Activated CD8-positive, alpha-beta memory T cell treated with anti-CD3 and anti-CD28 coated beads, Interleukin-2, amount 50 U/mL, for 48 hours (primary cell): ENCODE measurements at places on chromosomes 16 and 17.

DNA sequence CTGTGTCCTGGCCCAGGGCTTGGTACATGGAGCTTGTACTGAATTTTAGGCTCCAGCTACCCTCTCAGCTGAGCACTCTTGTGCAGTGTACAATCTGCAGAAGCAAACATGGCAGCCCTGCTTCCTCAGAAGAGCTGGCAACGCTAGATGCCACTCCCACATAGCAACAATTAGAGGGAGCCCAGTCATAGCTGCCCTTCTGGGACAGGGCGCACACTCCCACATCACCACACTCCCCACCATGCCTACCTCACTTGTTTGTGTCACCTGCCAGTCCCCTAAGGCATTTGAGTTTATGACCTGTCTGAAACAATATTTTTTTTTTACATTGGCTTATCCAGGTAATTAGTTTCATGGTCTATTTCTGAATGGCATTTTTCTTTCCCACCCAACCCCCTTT lies 72.3 kb downstream of the C17orf67 start:
- DNase-seq: no peak

DNA sequence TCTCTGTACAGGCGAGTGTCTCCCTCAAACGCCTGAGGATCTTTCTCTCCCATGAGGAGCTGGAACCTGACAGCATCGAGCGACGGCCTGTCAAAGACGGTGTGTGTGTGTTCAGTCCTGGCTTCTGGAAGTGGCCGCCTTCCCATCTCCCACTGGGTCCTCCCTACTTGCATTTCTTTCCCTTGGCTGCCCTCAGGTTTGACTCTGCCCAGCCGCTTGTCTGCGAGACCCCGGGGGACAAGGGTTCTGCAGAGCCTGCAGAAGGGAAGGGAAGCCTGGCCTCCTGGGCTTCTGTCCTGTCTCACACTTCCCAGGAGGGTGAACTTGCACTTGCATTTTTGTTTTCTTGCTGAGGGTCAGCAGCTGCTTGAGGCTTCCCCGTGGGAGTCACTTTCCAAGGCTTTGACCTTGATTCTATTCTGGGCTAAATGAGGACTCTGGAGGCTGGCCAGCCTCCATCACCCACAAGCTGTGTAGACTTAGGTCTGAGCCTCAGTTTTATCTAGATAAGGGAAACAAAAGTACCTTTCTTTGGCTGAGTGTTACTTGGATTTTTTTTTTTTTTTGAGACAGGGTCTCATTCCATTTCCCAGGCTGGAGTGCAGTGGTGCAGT lies 122.3 kb downstream of the ABCC1 start:
- DNase-seq: no peak

GRCh38 chr17:67656494-67657203 lies 61.1 kb upstream of the NOL11 start:
- DNase-seq: no peak

DNA sequence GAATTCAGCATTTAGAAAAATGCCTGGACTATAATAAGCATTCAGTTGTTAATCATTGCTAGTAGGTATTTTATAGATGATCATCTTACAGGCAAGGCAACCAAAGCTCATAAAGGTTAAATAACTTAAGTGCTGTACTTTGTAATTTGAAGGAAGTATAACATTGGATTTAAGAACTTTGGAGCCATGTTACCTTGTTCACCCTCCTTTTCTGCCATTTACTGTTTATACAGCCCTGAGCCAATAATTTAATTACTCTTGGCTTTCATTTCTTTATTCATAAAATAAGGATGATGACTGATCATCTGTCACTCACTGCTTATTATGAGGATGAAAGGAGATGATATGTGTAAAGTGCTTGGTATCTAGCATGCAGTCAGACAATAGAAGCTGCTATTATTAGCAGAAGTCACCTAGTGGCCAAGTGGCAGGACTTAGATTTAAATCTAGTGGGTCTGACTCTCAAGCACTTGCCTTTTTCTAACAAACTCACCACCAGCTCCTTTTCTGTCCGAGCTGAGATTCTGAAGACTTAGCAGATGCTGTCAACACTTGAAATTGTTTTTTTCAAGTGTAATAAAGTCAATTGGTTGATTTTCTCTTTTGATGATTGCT lies 18.3 kb upstream of the DDX52 start:
- no peak for DNase-seq

GRCh38 chr17:8898126-8898525 lies 30.7 kb upstream of the PIK3R6 start:
- no peak for DNase-seq

DNA sequence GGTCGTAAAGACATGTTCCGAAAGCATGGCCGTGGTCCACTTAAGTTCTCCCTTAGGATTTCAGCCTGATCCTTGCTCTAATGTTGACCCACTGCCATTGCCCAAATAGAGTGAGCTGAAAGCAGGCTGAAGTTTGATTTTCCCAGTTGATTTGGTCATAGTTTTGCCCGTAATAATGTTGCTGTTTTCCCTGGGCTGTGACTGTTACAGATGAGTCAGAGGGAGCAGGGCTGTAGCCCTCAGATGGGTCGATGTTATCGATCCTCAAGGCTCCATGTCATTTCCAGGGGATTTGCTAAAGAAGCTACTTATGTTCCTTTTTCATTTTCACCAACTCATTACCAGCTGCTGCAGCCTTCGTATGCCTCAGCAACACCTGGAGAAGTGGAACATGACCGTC lies 169.0 kb upstream of the ZFHX3 start:
- DNase-seq: no peak
